ENCODE measurements at places on chromosomes 16 and 17.

GRCh38 chr17:67443931-67444595 lies 67.0 kb downstream of the PITPNC1 start:
- no peak for DNase-seq

- DNase-seq = no peak
Observed at GRCh38 chr16:81582655-81583441, 138.2 kb downstream of the CMIP start.

DNA sequence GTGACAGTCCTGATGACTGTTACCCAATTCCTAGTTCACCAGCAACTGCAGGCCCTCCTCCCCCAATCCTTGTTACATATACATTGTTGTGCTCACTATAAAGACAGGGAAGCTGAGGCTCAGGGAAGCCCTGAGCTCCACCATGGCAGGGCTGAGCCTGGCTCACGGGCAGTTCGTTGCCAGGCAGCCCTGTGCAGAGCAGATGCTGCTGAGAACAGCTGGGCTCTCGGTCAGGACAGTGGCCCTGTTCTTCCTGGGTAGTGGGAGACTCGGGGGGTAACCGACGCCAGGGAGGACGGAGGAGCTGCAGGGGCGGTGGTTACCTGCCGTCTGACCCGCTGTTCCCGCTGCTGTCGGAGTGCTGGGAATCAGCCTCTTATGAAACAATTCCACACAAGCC lies 80.9 kb upstream of the ZNF469 start:
- no peak for DNase-seq

GRCh38 chr16:49596648-49597291 lies 223.2 kb downstream of the C16orf78 start:
- no peak for DNase-seq

- no peak for DNase-seq
Observed at GRCh38 chr17:43832168-43832975, 574 bp downstream of the MPP3 start.
